Non-pigmented ciliary epithelial cell (primary cell): ENCODE measurements at places on chromosomes 7 and 10.

DNA sequence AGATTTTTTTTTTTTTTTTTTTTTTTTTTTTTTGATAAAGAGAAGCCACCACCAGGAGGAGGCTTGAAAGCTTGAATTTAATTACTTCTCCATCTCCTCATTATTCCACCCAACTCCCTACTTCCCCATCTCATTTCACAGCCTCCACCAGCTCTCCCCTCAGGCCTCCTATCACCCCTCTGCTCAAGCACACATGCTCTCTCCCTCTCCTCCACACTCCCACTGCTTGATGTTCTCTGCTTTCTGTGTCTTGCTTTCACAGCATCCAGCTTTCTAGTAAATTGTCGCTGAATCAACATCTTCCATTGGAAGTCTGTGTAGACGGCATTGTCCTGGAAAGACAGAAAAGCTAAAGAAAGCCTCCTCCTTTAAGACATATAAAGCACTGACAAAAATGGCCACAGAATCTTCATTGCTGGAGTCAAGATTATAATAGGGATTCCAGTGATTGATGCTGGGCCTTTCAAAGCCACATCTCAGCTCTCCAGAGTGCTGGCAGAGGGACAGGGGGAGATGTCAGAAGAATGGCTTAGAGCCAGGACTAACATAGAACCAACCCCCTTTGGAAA is 58.3 kb downstream of the DOCK4 start:
- no peak for DNase-seq

DNA sequence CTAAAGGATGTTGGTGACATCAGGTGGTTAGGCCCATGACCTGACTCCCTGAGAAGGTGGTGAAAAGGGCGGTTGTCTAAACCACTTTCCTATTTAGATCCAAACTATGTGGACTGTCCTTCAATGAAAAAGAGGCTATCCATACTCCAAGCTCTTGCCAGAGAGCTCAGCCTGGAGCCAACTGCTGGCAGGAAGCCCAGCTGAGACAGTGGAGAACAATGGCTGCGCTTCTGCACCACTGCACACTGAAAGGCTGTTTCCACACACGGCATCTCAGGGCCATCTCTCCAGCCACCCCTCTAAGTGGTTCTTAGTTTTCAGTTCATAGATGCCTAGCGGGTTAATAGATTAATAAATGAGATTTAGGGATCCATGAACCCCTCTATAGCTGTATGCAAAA is 488.8 kb upstream of the ZMIZ1 start:
- no peak for DNase-seq

DNA sequence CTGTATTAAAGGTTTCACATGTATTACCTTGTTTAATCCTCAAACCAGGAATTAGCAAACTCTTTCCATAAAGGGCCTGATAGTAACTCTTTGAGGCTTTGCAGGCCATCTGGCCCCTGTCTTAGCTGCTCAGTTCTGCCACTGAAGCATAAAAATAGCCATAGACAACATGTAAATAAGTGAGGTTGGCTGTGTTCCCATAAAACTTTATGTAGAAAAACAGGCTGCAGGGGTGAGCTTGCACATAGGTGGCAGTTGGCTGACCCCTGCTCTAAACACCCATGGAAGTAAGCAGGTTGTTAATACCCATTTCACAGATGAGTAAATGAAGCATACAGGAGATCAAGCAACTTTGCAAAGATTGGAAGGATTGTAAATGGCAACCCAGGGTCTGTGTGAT is 1279.2 kb upstream of the AUTS2 start:
- DNase-seq, result no peak

GRCh38 chr7:25805027-25805687 is 346.8 kb upstream of the NFE2L3 start:
- DNase-seq, result no peak

- DNase-seq, result no peak
These were observed 80.5 kb upstream of the TMEM106B start for GRCh38 chr7:12130609-12131008.

- DNase-seq, result no peak
These were observed 44.1 kb upstream of the PTPRN2 start for GRCh38 chr7:158631574-158632195.

DNA sequence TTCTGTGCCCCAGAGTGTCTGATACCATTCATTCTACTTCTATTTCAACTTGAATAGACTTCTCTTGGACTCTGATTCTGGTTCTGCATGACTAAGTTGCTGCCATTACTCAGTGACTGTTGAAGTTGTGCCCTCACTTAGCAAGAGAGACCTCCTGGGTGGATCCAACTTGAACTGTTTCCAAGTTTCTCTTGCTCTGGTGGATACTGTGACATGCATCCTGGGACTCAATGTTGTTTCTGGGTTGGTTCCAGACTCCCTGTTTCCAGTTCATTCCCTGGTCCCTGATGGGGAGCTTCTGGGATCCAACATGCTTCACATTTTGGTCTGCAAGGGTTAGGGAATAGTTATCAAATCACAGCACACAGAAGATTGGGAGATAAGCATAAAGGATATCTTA is 26.2 kb upstream of the PRPF18 start:
- peak; percentile 28 for DNase-seq

- no peak for DNase-seq
These were observed 4.0 kb upstream of the CLEC5A start for GRCh38 chr7:141950806-141951205.

GRCh38 chr7:123996327-123996625 is 36.6 kb downstream of the TMEM229A start:
- DNase-seq, result no peak

GRCh38 chr10:24334279-24334939 is 125.5 kb downstream of the KIAA1217 start:
- DNase-seq, result no peak

GRCh38 chr7:158278745-158279320 is 308.8 kb downstream of the PTPRN2 start:
- no peak for DNase-seq

GRCh38 chr7:41193738-41194282 is 509.1 kb downstream of the INHBA start:
- no peak for DNase-seq

- DNase-seq, result no peak
These were observed 23.1 kb upstream of the FMC1 start for GRCh38 chr7:139317939-139318505.

GRCh38 chr10:12707461-12708185 is 293.9 kb downstream of the CCDC3 start:
- peak; percentile 96 for DNase-seq

GRCh38 chr10:52757773-52758172 is 14.8 kb downstream of the MBL2 start:
- no peak for DNase-seq
